ENCODE measurements at places on chromosomes 2 and 18.
A peak's percentile ranks its signal among the peaks of the same experiment; 100 is the strongest.

DNA sequence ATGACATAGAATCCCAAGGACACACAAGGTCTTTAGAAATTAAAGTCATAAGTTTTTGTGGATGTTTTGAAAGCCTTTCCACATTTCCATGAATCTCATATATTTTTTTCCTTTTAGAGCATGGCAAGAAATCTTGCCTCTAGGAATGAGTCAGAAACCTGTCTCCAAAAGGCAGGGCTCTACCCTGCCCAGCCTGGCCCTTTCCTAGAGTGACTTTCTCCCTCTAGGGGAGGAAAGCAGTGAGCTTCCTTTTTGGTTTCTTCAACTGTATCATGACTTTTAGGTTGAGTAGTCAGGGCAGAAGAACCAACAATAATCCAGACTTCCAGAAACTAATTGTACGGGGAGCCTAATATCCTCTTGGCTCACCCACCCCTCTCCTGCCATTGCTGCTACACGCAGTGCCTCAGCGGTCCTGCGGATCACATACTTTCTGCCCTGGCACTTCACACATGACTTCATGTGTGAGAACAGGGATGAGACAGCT, 300.3 kb downstream of the AGPS start:
- no peak for DNase-seq

GRCh38 chr2:102037681-102038080, 45.9 kb downstream of the IL1R2 start:
- peak; percentile 89 for DNase-seq

- peak; percentile 31 for DNase-seq
These were observed 14.6 kb upstream of the NFATC1 start for GRCh38 chr18:79380816-79381806.

GRCh38 chr2:72475246-72475645, 327.6 kb upstream of the CYP26B1 start:
- DNase-seq, result no peak

GRCh38 chr18:29063346-29063745, 886.4 kb upstream of the CDH2 start:
- no peak for DNase-seq

DNA sequence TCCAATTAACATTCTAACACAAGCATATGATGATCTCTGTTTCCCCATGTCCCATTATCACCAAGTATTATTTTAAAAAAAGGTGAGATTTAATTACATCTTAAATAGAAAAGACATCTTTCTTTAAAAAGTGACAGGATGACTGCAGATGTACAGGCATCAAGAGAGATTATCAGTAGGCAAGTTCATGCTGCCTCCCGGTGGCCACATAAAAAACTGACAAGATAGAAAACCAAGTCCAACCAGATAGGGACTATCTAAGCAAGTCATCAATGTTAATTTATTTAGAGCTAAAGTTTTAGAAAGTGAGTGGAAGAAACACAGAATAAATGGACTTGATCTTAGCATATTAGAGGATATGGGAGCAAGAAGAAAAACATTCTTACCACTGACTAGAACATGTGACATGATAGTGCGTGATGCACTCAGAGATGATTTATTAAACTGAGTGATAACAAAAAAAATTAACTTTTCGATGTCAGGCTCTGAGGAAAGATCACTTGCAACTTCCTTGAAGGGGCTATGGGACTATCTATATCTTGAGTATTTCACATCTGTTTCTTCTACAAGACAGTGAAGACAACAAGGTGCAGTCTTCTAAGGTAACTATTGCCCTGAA, 5.4 kb upstream of the TDRD15 start:
- peak; percentile 14 for DNase-seq

- DNase-seq, result no peak
These were observed 1.8 kb upstream of the GBX2 start for GRCh38 chr2:236169741-236170589.

DNA sequence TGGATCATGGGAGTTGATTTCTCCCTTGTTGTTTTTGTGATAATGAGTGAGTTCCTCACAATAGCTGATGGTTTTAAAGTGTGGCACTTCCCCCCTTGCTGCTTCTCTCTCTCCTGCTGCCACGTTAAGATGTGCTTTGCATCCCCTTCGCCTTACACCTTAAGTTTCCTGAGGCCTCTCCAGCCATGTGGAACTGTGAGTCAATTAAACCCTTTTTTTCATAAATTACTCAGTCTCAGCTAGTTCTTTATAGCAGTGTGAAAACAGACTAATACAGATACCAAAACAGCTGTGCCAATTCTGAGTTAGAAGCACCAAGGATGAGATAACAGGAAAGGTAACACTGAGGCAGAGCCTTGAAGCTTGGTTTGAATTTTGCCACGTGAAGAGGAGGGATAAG, 44.7 kb downstream of the ITSN2 start:
- DNase-seq, result no peak

- DNase-seq, result no peak
These were observed 233.4 kb upstream of the SIX3 start for GRCh38 chr2:44707945-44708660.

GRCh38 chr2:207928079-207928478, 97.2 kb downstream of the PLEKHM3 start:
- no peak for DNase-seq

GRCh38 chr2:167471332-167471731, 583.1 kb downstream of the XIRP2 start:
- DNase-seq, result no peak

DNA sequence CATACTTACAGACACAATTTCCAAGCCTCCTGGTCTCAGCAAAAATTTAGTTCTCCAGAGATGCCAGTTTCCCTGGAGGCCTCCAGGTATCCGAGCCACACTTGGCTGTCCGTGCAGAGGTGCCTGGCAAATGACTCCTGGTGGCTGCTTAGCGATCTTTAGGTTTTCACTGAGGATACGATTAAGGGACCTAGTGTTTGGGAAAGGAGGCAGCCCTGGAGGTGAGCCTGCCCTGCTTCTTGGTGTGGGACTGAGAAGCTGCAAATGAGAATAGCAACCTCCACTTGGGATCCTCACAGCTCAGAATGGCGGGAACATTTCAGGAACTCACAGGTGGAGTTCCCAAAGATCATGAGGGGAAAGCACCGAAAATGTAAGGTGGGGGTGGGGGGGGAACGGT, 217.6 kb downstream of the ALPK2 start:
- DNase-seq, result no peak

DNA sequence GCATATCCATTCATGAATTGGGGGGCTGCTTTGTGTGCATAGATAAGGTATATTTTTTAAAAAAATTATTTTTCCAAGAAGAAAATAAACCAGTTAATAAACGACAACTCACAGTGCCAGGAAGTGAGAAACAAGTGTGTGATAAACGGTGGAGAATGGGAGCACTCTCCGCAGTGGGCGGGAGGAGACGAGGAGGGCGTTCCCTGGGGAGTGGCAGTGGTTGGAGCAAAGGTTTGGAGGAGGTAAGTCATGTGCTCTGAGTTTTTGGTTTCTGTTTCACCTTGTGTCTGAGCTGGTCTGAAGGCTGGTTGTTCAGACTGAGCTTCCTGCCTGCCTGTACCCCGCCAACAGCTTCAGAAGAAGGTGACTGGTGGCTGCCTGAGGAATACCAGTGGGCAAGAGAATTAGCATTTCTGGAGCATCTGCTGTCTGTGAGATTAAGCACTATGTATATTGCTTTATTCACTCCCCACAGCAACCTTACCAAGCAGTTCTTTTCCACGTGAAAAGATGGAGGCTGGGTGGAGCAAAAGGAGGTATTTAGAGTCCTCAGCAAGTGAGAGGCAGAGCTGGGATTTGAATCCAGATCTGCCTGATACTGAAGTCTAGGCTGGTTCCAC, 27.0 kb upstream of the CASP8 start:
- DNase-seq, result no peak

GRCh38 chr2:215973954-215974699, 39.2 kb downstream of the MREG start:
- peak; percentile 14 for DNase-seq

DNA sequence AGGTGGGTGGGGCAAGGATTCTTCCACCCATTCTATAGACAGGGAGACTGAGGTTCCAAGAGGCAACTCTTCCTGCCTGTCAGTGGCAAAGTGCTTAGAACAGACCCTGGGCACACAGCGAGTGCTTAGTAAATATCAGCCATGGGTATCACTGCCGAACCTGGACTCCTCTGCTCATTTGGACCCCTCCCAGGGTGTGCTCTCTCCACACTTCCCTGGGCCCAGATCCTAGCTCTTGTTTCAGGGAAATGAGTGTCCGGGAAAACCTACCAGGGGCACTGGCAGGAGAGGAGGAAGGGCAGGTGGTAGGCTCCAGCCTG, 136.3 kb downstream of the CYP26B1 start:
- no peak for DNase-seq

DNA sequence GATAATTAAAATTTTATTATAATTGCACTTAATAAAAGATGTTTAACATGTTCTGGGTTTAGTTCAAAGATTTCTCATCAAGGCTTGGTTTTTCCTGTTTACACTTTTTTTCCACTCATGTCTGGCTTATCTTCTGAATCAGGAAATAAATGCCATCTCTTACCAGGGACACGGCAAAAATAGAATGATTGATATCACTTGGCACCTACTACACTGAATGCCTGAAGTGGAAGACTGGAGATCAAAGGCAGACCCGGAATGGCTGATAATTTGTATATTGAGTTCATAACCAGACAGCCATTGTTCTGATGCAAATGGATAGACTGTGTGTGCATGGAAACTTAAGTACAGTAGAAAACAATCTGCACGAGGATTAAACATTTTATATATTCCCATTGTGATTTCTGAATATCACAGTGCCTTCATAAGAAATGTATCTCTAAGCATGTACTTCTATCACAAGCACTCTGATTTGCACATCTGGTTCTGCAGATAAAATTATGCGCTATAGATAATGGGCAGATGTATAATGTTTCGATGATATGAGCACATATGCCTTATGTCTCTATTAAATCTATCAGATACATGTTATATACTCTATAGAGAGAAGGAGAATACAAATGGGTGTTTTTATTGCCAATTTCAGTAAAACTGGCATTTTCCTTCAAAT, 304.8 kb downstream of the RND3 start:
- no peak for DNase-seq

DNA sequence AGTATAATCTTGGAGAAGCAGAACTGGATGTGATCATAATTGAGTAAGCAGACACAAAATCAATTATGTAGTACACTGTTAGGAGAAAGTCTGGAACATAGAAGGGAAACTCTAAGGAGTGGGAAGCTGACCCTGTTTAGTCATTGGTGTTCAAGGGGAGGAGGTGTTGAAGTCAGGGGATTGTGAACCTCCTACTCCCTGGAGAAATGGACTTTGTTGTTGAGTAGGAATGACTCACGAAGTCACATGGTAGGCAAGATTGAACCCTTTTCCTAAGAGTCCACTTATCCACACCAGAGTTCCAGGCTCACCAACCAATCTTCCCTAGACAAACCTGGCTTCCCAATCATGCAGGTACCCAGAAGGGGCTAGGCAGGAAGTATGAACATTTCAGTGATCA, 81.0 kb upstream of the BCL11A start:
- no peak for DNase-seq

- DNase-seq, result no peak
These were observed 339.9 kb downstream of the ADCYAP1 start for GRCh38 chr18:1244397-1245122.

- no peak for DNase-seq
These were observed 5.9 kb downstream of the LMAN2L start for GRCh38 chr2:96733931-96734330.

DNA sequence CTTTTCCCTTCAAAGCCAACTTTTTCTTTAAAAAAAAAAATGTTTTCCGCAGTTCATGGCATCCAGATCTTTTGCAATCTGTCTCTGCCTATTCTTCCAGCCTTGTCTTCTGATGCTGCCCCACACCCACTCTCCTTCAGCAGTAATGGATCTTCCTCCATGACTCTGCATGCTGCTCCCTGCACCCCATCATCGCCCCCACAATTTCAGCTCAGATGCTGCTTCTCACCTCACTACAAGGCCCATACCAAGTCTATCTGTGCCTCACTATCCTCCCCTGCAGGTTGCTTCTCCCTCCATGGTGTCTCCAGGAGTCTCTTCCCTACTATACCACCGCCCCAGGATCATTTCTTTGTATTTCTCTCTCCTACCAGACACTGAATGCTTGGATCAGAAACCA, 260.6 kb downstream of the ANAPC1 start:
- no peak for DNase-seq

DNA sequence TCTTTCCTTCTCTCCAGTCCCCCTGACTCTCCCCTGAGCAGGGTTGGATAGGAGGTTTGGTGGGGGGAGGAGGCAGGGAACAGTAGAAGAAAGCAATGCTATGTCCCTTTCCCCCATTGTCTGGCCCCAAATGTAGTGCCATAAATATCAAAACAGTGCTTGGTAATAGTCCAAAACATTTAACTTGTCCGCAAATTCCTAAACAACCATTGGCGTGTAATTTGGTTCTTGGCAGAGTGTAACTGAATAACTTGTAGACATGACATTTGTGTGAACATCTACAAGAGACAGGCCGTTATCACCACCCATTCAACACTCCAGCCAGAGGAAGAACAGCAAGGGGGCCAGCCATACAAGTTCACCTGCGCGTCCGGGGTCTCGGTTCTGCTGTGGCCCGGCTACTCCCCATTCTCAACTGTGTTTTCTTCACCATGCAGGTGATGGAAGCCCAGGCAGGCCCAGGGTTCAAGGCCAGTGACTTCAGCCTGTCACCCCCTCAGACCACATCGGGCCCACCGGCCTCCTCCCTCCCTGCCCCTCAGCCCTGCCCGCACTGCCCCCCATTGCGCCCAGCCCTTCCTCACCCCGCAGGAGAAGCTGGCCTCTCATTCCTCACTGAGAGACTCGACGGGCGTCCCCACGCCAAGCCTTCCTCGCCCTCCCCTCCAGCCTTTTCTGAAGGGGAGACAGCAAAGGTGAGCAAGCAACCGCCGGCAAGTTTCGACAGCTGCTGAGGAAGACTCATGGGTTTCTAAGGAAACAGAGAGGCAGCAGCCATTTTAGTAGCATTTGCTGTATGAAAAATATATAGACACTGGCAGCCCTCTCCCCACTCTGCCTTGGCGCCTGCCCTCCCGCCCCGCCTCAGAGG, 699 bp upstream of the RAPGEF4 start:
- no peak for DNase-seq

DNA sequence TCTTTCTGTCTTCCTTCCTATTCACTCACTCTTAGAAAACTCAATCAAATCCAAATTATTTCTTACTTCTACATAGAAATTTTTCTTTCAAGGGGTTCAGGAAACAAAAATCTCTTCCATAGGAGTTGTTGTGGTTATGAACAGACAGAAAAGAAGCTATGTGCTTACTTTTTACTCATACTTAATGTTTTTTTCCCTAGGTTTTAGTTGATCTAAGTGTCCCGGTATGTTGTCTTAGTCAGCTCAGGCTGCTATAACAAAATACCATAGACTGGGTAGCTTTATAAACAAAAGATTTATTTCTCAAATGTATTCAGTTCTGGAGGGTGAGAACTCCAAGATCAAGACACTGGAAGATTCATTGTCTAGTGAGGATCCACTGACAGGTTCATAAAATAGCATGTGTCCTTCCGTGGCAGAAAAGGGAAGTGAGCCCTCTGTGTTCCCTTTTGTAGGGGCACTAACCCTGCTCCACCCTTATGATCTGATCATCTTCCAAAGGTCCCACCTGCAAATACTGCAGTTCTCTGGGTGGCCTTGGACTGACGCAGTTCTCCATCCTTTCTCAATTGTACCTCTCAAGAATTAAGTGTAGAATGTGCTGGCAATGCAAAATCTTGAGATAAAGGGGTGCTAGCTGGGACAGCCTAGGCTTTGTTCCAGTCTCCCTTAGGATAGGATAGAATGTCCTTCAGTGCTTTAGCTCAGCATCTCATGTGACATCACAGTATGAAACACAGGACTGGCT, 14.4 kb upstream of the VRK2 start:
- DNase-seq, result no peak

- DNase-seq, result peak; percentile 72
These were observed 91.9 kb upstream of the STK17B start for GRCh38 chr2:196263181-196263747.

- no peak for DNase-seq
These were observed 21.7 kb downstream of the INHBB start for GRCh38 chr2:120367649-120368048.

Data from fibroblast of gingiva (primary cell).